Left ventricle myocardium superior (tissue), 1 donor: ENCODE measurements at places on chromosomes 1 and 21.

DNA sequence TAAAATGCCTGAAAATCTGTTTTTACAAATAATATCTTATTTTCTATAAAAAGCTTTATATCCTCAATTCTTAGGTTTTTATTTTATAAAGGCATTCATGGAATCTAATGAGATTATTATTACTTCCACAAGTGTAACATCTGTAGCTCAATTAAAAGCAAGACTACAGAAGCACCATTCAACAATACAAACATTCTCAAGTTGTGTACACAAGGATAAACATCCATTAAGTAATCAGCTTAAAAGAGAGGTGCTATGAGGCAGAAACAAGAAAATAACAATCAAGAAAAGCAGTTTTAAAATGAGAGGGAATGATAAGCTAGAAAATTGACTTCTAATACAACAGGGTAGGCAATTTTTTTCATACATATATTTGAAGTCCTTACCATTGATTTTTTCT is 326.1 kb downstream of the MRPL39 start:
- DNase-seq = no peak

DNA sequence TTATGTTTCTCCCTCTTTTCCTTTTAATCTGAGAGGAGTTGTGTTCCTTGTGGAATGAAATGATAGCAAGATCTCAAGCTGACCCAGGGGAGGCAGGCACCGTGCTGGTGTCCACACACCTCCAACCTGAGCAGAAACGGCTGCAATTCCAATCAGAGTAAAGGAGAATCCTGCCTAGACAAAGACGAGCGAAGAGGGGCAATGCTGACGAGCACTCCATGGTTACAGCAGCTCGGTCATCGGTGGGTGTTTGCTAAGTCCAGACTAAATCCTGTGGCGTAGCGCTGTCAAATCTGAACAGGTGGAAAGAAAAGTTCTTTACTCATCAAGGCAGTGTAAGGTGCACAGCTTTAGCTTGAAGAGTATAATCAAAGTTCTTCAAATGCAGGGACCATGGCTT is 74.8 kb downstream of the PLD5 start:
- no peak for DNase-seq

DNA sequence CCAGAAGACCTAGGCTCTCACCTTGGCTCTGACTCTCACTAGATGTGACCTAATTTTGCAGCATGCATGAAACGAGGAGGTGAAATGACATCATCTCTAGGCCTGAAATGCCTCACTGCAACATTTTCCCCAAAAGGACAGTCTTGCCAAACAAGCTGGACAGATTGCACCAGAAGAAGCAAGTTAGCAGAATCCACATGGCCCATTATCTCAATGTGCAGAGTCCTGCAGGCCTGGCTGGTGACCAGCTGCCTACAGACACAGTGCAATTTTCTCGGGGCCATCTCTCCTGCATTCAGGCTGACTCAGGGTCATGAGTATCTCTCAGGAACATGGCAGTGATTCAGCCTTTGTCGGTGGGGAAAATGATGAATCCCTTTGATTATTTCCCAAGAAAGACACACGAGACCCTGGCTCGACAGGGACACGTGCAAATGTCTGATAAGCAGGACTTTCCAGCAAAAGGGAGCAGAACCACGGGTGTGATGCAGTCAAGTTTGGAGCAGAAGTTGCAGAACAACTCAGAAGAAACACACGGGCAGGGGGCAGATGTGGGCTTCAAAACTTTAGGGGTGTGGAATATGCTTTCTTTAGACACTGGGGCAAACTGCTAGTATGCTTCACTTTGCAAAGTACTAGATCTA is 38.7 kb downstream of the TRIM67 start:
- DNase-seq = no peak

GRCh38 chr1:200542162-200542561 is 78.4 kb downstream of the KIF14 start:
- no peak for DNase-seq

- DNase-seq = no peak
Measured at GRCh38 chr1:8146257-8146855, 120.2 kb upstream of the ERRFI1 start.

- DNase-seq = no peak
Measured at GRCh38 chr1:116066868-116067565, 44.2 kb upstream of the MAB21L3 start.

- DNase-seq = no peak
Measured at GRCh38 chr21:24714646-24715200, 892.6 kb downstream of the MRPL39 start.

DNA sequence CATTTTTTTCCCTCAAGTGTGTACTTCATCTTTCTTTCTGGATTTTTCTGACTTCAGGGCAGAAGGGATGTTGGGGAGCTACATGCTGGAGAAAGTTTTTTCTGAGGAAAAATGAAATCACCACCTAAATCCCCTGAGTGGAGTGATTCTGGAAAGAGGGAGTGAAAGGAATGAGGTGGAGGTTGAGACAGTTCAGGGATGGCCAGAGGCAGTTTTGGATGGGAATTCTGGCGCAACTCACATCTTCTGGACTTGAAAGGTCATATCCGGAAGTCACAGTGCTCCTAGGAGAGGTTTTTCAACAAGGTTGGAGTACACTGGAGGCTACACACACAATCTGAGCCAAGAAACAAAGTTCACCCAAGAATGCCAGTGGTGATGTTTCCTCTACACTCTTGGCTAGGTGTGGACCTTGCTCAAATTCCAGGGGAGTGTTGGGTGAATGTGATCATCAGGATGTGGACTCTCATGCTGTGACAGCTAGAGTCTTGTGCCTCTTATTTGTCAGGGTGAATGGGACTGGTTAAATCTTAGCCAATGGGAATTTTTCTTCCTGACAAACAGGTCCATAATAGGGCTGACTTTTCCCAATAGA is 161.5 kb downstream of the HLX start:
- no peak for DNase-seq

- no peak for DNase-seq
Measured at GRCh38 chr1:64175639-64176038, 27.8 kb upstream of the UBE2U start.

- no peak for DNase-seq
Measured at GRCh38 chr1:104855550-104855949, 1105.9 kb downstream of the AMY1C start.

- no peak for DNase-seq
Measured at GRCh38 chr21:31180256-31181081, 142.2 kb upstream of the KRTAP19-8 start.

DNA sequence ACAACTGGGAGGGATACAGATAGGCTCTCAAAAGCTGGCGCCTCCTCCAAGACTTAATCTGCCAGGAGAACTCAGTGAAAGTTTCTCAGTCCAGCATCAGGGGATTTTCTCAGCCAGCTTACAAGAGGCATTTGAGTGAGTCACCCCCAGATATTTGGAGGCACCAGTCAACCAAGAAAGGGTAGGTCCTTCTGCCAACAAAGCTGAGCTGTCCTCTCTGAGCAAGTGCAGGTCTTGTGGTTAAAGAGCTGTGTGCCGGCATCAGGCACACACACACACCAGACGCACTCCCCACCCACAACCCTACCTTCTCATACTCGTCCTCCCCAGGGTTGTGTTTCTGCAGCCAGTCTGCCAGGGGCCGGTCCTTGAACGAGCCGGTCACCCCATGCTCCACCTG is 27.0 kb upstream of the PPP1R15B start:
- DNase-seq = no peak

- DNase-seq = peak; percentile 81
Measured at GRCh38 chr1:220879509-220880361, 492 bp downstream of the HLX start.

- peak; percentile 75 for DNase-seq
Measured at GRCh38 chr1:65147424-65148177, 402 bp upstream of the AK4 start.

DNA sequence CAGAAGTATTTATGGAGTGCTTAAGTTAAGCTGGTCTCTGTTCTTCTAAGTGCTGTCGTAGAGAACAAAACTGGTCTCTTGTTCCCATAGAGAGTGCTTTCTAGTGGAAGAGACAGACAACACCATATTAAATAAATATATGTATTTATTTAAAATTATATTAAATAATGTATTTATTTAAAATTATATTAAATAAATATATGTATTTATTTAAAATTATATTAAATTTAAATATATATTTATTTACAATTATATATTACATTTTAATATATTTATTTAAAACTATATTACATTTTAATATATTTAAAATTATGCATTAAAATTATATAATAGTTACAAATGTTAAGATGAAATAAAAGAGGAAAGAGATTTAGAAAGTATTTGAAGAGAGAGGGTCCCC is 175.5 kb upstream of the OLFM3 start:
- DNase-seq = no peak

- no peak for DNase-seq
Measured at GRCh38 chr1:204304067-204304466, 55.7 kb downstream of the PLEKHA6 start.

DNA sequence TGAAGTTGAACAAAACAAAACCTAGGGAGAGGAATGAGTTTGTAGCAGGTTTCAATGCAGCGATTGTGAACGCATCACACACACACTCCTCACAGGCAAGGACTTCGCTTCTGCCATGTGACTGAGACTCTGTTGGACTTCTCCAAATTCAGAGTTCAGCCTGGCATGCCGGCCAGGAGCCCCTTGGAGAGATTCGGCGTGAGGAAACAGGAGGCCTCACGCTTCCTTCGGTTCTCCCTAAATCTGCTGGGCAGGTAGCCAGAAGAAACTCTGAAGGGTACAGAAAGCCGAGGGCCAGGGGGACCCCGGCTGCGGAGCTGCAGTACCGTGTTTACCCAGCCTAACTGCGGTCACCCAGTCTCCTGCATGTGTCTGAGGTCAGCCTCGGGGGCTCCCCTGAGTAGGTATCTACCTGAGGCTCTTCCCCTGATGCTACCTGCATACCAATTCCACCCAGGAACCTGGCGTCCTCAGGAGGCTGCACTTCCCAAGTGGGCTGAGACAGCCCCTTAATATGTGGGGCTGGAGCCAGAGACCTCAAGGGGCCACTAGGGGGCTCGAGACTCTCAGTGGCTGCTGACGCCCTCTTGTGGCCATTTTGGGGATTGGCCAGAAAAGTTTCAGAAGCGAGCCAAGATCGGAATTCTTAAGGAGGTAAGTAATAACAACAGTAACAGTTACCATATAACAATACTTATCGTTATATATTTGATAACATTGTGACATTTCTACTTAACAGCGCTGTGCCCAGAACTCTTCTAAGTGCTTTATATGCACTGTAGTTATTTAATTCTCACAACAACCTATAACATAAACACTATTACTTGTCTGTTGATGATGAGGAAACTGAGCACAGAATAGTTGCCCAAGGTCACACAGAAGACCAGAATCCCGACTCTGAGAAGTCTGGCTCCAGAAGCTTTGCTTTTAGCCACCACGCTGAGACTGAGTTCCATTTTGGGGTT is 2.7 kb upstream of the ANXA9 start:
- DNase-seq = peak; percentile 85

DNA sequence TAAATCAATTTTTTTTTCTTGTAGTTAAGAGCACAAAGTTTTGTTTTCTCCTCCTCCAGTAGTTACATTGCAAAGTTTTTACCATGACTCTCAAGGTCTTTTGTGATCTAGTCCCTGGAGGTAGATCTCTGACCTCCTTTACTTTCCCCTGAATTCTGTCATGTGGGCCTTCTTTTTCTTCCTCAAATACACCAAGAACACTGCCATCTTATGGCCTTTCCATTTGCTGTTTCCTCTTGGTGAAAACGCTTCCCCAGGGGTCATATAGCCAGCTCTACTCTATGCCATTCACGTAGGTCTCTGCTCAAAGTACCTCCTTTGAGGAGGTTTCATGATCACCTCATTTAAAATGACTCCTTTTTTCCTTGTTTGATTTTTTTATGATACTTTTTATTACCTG is 2.7 kb downstream of the DDX20 start:
- DNase-seq = no peak

- no peak for DNase-seq
Measured at GRCh38 chr1:203288400-203288799, 16.9 kb upstream of the BTG2 start.

DNA sequence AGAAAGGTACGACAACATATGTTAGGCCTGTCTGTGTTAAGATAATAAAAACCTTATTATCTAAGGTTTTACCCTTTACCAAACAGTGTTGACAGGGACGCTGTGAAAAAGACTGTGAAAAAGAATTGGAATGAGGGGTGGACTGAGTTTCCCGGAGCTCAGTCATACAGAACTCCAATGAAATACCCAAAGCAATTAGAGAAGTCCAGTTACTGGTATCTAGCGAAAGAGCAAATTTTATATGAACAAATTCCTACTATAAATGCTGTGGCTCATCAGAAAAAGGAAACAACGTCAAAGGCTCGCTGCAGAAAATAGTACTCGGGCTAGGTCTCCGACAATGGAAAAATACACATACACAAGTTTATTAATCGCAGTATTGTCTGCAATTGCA is 708 bp upstream of the RBBP5 start:
- DNase-seq = no peak

- DNase-seq = no peak
Measured at GRCh38 chr1:79928901-79929300, 922.4 kb upstream of the ADGRL4 start.

DNA sequence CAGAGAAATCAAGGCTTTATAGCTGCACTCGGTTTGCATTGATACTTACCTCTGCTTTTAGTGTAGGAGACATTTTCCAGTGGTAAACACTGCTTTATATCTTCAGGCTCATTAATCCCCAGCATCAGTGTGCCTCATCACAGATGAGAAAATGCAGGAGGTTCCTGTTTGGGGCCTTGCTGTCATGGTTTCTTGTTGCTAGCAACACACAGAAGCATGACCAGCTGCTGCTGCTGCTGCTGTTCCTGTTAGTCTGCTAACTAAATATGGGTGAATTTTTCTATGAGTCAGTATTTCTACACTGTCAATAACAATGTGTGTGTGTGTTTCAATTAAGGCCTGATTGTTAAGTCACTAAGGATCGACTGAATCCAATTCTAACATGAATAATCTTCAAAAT is 85.8 kb upstream of the RGS1 start:
- peak; percentile 58 for DNase-seq

DNA sequence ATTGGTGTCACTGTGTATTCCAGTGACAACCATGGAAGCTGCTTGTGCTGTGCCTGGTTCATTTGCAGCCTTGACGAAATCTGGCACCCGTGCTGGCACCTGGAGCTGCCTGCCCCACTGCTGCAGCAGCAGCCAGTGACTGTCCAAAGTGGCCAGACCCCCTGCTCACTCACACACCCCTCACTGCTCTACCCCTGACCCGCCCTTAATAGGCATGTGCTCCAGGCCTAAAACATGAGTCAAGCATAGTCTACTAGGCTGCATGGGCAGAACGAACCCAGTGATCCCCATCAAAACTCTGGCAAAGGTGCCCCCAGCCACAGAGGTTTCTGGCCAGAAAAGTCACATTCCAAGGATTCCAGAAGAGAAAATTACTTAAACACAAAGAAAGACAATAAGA is 7.7 kb downstream of the PRAMEF1 start:
- no peak for DNase-seq

GRCh38 chr1:30741239-30741894 is 16.2 kb downstream of the LAPTM5 start:
- no peak for DNase-seq

DNA sequence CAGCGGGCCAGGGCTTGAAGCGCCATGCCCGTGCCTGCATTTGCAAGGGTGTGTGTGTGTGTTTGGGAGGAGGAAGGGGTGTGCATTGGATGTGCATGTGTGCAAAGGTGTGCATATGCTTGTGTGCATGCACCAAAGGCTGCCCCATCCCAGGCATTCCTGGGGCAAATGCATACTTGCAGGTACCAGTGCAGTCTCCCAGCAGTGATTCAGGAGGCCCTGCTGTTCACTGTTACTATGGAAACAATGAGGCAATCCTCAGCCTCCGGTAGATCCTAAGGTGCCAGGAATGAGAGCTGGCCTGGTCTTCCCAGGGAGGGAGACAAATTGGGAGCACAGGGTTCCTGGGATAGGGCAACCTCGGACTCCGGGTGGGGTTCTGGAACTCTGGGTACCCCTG is 7.5 kb upstream of the FNDC5 start:
- DNase-seq = no peak
